Placental pericyte (primary cell): ENCODE measurements at places on chromosomes 3 and 15. TPM values are rescaled to one million over a fixed set of nuclear protein-coding genes. Genes with fewer than 3 reads are reported as not detected.

The CCDC54 gene
- not detected in 2 replicates for total RNA-seq

The C3orf20 gene
- total RNA-seq: under 0.01 and 0.22 TPM in 2 replicates

The VWA5B2 gene
- not detected in 2 replicates for total RNA-seq

The FAM162A gene
- total RNA-seq: 4.3 and 5.5 TPM in 2 replicates

The LRTM1 gene
- not detected in 2 replicates for total RNA-seq

The SUCNR1 gene
- under 0.01 and 0.22 TPM in 2 replicates for total RNA-seq

The PLSCR4 gene
- 8.4 and 23.4 TPM in 2 replicates for total RNA-seq

The KLF15 gene
- 0.29 and 2.8 TPM in 2 replicates for total RNA-seq

The DHX30 gene
- 55.6 and 118 TPM in 2 replicates for total RNA-seq

The COMMD4 gene
- 69.6 and 93.9 TPM in 2 replicates for total RNA-seq

The PCBP4 gene
- total RNA-seq: 46.8 and 63.9 TPM in 2 replicates

The MAP1A gene
- 39.2 and 102 TPM in 2 replicates for total RNA-seq

The KLHL40 gene
- not detected in 2 replicates for total RNA-seq

The RETNLB gene
- not detected in 2 replicates for total RNA-seq

The PLCD1 gene
- total RNA-seq: 16.0 and 23.4 TPM in 2 replicates

The NOX5 gene
- 0.14 and 0.22 TPM in 2 replicates for total RNA-seq

The SELENOS gene
- total RNA-seq: 91.9 and 167 TPM in 2 replicates

The GOLGA8M gene
- total RNA-seq: under 0.01 TPM in 1 of 2 replicates, not detected in the other

The SCAMP5 gene
- total RNA-seq: 0.57 and 2.4 TPM in 2 replicates

The ADCY5 gene
- total RNA-seq: 0.44 TPM in 1 of 2 replicates, not detected in the other

The SLC2A2 gene
- total RNA-seq: not detected in 2 replicates

The CELF6 gene
- under 0.01 and 0.22 TPM in 2 replicates for total RNA-seq

The AP2M1 gene
- total RNA-seq: 435 and 453 TPM in 2 replicates

The C3orf49 gene
- total RNA-seq: not detected in 2 replicates

The CCNL1 gene
- 157 and 186 TPM in 2 replicates for total RNA-seq

The SKOR1 gene
- 0.22 and 0.29 TPM in 2 replicates for total RNA-seq

The PRTG gene
- total RNA-seq: 1.1 and 2.7 TPM in 2 replicates

The CLDN18 gene
- not detected in 2 replicates for total RNA-seq

The LCTL gene
- not detected in 2 replicates for total RNA-seq

The SAMMSON gene
- total RNA-seq: not detected in 2 replicates

The NMNAT3 gene
- total RNA-seq: under 0.01 and 0.43 TPM in 2 replicates

The SLC22A13 gene
- total RNA-seq: 0.43 and 0.44 TPM in 2 replicates

The DNAH12 gene
- 0.14 and 0.22 TPM in 2 replicates for total RNA-seq

The ZNF385D gene
- total RNA-seq: 0.43 TPM in 1 of 2 replicates, not detected in the other

The CTXND1 gene
- total RNA-seq: not detected in 2 replicates

The TXNRD3 gene
- 5.3 and 11.2 TPM in 2 replicates for total RNA-seq

The C2CD4A gene
- not detected in 2 replicates for total RNA-seq

The KBTBD8 gene
- total RNA-seq: 9.2 and 16.2 TPM in 2 replicates

The PCNP gene
- 82.7 and 85.8 TPM in 2 replicates for total RNA-seq

The SLITRK3 gene
- total RNA-seq: under 0.01 TPM in 1 of 2 replicates, not detected in the other

The OR5K2 gene
- not detected in 2 replicates for total RNA-seq

The SPSB4 gene
- not detected in 2 replicates for total RNA-seq

The TTC21A gene
- 2.7 and 3.5 TPM in 2 replicates for total RNA-seq

The GOLGA8S gene
- not detected in 2 replicates for total RNA-seq

The SPTBN5 gene
- 0.44 and 2.4 TPM in 2 replicates for total RNA-seq

The DET1 gene
- 9.6 and 10.0 TPM in 2 replicates for total RNA-seq

The EPHB3 gene
- 1.1 and 2.6 TPM in 2 replicates for total RNA-seq

The LSAMP gene
- under 0.01 TPM in 2 replicates for total RNA-seq

The OIP5 gene
- 0.22 and 12.3 TPM in 2 replicates for total RNA-seq

The SMCO1 gene
- not detected in 2 replicates for total RNA-seq

The UROC1 gene
- total RNA-seq: not detected in 2 replicates

The IL16 gene
- 0.43 TPM in 1 of 2 replicates, not detected in the other for total RNA-seq
